Glomerular endothelial cell (primary cell): ENCODE measurements at places on chromosomes 6 and 20. TPM values are rescaled to one million over a fixed set of nuclear protein-coding genes. Genes with fewer than 3 reads are reported as not detected.
A peak's percentile ranks its signal among the peaks of the same experiment; 100 is the strongest.

GRCh38 chr20:6708010-6708409 lies 59.5 kb upstream of the BMP2 start:
- no peak for DNase-seq

DNA sequence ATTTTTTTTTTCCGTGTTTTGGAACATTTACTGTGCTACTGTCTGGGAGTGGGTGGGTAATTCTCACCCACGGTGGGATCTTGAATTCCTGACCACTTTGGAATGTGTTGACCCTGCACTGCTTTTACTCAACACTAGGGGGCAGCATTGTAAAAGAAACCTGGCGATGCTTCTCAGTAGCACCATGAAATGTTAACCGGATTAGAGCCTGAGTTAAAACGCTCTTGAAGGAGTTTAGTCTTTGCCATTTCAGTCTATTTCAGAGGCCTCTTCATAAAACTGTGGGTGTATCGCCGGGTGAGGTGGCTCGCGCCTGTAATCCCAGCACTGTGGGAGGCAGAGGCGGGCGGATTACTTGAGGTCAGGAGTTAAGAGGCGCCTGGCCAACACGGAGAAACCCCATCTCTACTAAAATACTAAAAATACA lies 114.4 kb upstream of the PRND start:
- peak; percentile 33 for DNase-seq

The CPXM1 gene
- total RNA-seq, result 4.3 and 12.5 TPM in 2 replicates

DNA sequence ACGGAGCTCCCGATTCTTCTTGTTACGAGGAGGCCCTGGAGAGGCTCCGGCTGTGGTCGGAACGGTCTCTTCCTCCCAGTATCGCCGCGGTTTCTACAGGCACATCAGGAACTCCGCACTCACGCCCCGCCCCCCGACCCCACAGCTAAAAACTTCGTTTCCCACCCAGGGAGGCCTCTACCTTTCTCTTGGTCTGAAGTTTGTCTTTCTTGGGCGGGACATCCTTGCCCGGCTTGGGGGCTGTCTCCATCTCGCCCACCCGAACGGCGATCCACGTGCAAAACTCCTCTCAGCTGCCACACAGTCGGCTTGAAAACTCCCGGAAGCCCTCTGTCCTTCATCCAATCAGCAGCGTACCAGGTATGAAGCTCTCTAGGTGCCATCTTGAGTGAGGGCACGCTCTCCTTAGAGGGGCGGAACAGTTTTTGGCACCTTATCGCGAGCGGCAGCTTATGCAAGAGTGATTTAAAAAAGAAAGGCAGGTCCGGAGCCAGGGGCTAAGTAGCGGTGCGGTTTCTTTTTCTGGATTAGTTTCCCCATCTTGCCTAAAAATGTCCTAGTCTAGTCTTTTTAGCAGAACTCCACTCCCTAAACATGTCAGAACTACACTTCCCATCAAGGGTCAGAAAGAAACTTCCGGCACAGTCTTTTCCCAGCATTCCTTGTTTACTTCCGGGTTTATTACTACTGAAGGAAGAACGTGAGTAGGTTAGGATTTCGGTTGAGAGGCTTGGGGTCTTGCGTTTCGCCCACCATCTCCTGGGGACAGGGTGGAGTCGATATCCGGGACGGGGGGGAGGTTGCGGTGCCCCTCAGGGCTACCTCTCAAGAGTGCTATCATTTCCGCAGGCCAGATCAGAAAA lies at the start of the genes PFDN6 and WDR46:
Gene PFDN6 (plus strand): TSS at position 681 of the 863 bp plus-strand sequence. CDS start 256 bp downstream, outside the sequence.
Gene WDR46 (minus strand): TSS at position 319 of the 863 bp plus-strand sequence. CDS start 69 bp downstream, at position 250.
- peak; percentile 78 for DNase-seq

DNA sequence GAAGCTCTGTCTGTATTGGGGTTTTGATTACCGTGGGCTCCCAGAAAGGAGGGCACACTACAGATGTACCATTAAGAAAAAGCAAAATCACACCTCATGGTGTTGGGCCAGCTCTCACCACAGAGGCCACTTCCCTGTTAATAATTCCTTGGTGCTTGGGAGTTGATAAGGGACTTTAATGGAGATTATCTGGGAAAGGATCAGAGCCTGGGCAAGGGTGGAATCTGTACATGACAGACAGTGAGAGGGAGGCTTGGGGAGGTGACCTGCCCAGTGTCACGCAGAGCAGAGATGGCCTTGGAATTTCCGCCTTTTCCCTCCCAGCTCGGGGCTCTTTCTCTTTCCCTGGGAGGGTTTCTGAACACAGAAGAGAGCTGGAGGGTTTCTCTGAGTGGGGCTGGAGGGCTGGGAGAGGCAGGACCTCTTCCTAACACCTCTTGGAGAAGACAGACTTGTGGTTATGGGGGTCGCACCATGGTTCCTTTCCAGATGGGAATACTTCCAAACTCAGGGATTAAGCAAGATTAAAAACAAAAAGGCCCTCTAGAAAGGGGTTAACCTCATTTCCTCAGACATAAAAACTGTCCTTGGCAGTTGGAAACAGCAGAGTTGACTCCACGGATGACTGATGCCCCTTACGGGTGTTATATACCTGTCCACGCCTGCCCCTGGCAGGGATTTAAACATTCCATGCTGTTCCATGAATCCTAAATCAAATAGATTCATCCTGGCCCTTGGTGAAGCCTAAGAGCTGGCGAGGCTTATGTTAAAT lies 16.8 kb upstream of the KCNK16 start:
- no peak for DNase-seq

GRCh38 chr6:150770637-150771036 lies 94.9 kb upstream of the MTHFD1L start:
- DNase-seq, result no peak
